ENCODE measurements at places on chromosomes 7 and 10.

DNA sequence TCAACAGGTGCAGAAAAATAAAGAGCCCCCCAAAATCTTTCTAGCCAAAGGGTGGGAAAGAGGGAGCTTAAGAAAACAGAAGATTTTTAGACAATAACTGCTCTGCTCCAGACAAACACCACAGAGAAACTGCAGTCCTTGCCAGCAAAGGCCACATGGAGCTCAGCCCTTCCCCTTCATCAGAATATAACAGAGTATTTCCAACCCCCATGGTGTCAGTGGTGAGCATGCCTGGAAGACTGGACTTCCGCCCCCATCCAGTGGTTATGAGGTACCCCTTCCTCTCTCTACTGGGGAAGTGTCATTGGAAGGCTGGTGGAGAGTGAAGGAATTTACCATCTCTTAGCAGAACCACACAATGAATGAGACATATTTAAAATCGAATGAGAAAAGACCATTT lies 1007.3 kb upstream of the CELF2 start:
- DNase-seq: no peak

DNA sequence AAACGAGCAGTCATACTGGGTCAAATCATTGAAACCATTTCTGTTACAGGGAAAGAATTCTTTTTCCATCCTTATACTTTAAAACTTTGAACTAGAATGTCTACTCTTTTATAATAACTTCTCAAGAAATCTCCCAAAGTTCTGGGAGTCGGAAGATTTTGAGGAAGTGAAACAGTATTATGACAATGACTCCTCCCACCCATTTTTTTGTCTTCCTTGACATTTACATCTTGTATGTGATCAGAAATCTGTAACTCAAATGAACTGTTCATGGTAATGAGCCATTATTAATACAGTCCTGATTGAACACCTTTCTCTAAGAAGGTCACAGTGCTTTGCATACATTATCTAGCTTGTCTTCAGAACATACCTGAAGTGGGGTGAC lies 227.4 kb downstream of the CELF2 start:
- no peak for DNase-seq

- DNase-seq: no peak
These were observed 830 bp upstream of the BMI1 start for GRCh38 chr10:22319980-22320558.

DNA sequence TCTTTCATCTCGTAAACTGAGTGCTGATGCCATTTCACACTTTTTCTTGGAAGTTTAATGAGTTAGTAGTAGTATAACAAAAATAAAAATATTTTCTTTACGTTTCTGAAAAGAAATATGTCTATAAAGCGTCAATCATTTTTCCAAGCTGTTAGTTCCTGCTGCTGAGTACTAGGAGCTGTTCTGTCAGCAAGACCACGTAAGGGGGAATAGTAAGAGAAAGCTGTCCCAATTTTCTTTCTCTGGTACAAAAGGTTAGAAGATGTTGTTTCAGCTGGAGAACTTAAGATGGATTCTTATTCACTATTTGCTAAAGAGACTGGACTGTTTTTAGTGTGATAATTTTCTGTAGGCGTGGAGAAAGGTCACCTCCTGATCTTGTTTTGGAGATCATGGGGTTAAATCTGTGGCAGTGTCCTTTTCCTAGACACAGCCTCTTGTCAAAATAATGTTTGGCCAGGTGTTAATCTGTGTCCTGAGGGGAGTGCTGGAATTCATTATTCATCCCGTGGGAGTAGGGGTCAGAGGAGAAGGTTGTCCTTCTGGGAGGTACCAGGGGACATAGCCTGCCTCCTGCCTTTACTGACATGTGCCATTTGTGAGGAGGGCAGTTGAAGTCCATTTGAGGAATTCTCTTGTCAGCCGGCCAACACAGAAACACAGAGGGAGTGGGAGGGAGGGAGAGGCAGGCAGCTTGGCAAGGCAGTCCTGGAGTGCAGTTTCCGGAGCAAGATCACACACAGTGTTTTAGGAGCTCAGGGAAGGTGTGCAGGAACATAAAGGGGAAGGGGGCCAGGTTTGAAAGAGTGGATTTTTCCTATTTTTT lies 368.7 kb downstream of the AUTS2 start:
- no peak for DNase-seq

DNA sequence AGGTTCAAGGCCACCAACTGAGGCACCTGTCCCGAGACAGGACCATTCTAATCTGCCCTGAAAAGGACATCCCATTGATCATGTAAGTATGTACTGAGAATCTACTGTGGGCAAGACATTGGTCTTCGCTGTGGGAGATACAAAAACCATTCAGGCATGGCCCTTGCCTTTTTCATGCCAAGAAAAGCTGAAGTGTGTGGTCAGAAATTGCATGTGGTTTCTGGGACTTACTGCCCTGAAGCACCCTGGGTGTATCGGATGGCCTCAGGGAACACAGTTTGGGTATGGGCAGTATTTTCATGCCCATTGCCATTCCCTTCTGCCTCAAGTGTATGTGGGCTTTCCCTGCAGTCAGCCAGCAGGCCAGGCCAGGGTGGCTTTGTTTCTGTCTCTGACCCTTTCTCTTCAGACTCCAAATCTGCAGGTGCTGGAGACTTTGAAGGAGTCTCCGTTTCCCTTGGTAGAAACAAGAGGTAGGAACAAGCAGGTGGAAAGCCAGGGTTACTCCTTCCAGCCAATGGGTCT lies 285.7 kb downstream of the ZEB1 start:
- DNase-seq: no peak

GRCh38 chr7:107931740-107932515 lies 40.9 kb downstream of the DLD start:
- no peak for DNase-seq

- no peak for DNase-seq
These were observed 54.1 kb downstream of the NOD1 start for GRCh38 chr7:30424506-30424905.

DNA sequence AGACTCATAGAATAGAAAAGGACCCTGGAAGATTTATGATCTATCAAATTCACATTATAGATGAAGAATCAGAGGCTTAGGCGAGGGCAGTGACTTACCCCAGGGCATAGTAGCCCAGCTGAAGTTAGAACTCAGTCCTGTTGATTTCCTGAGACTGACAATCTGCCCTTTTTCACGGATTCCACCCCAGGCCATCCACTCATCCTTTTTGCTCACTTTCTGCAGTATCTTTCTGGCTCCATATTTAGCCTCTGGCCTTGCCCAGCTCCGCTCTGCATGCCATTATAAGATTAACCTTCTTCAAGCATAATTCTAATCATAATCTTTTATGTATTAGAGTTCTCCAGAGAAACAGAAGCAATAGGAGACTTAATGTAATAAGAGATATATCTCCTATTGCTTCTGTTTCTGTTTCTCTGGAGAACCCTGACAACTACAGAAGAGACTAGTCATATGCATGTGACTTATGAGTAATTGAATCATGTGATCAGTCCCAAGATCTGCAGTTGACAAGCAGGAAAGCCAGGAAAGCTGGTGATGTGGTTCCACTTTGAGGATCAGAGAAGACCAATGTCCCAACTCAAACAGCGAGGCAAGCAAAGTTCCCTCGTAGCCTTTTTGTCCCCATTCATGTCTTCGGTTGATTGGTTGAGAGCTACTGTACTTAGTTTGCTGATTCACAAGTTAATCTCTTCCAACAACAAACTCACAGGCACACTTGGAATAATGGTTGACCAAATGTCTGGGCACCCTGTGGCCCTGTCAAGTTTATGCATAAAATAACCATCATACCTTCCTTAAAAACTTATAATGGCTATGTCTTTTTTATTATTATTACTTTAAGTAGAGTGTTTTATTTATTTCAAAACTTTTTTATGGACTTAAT lies 412.1 kb downstream of the SUGCT start:
- no peak for DNase-seq

GRCh38 chr7:16730937-16731336 lies 22.6 kb upstream of the TSPAN13 start:
- DNase-seq: no peak

GRCh38 chr7:42947521-42947920 lies 15.3 kb downstream of the MRPL32 start:
- no peak for DNase-seq

DNA sequence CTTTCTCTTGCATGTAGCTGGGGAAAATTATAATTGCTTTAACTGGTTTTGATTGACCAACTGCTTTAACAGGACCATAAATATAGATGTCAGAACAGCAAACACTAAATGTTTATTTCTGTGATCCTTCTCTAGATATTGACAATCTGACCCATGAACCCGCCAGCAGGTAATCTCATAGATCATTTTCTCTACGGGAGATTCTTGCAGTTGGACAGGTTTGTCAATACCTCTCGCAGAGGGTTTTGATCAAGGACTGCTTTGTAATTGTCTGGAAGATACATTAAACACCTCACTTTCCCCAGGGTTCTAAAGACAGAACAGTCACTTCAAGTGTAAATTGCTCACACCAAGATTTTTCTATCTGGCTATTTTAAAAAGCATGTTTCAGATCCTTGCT lies 235.8 kb upstream of the RHOBTB1 start:
- no peak for DNase-seq

- DNase-seq: no peak
These were observed 176.2 kb downstream of the PTEN start for GRCh38 chr10:88039496-88040200.

DNA sequence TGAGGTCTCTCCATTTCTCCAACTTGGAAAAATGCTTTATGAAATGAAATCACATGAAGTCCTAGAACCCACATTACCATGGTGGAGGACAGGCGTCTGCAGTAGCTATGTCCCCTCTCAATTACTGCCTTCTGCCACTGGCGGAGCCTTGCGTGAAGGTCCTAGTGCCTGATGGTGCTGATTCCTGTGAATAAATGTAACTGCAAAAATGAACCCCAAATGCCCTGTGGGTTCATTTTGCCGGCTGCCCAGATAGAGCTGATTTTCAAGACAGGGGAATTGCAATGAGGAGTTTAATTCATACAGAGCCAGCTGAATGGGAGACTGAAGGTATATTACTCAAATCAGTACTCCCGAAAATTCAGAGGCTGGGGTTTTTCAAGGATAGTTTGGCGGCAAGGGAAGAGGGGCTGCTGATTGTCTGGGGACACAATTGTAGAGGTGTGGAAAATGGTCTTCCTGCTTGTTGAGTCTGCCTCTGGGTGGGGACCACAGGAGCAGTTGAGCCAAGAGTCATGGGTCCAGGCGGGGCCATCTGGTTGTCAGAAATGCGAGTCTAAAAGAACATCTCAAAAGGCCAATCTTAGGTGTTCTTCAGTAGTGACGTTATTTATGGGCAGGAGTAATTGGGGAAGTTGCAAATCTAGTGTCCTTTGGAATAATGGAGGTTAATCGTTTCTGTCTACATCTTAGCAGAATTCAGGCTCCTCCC lies 13.5 kb downstream of the PRF1 start:
- DNase-seq: no peak

GRCh38 chr7:94655126-94655847 lies 646 bp downstream of the SGCE start:
- DNase-seq: no peak

- DNase-seq: peak; percentile 47
These were observed 31.1 kb upstream of the TOMM7 start for GRCh38 chr7:22853674-22854157.

DNA sequence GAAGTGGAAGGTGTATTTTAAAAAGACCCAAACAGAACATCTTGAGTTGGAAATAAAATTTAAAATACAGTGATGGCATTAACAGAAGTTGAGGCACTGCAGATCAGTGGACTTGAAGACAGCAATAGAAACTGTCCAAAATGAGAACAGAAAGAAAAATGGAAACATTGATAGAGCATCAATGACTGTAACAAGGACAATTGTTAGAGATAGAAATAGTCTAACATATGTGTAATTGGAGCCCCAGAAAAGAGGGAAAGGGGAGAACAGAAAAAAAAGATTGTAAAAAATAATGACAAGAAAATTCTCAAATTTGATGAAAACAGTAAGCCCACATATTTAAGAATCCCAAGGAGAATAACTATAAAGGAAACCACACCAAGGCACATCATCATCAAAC lies 29.4 kb downstream of the VKORC1L1 start:
- no peak for DNase-seq

GRCh38 chr7:50779427-50779826 lies 3.3 kb downstream of the GRB10 start:
- no peak for DNase-seq

GRCh38 chr7:77327932-77328628 lies 88.1 kb downstream of the GSAP start:
- DNase-seq: peak; percentile 25

DNA sequence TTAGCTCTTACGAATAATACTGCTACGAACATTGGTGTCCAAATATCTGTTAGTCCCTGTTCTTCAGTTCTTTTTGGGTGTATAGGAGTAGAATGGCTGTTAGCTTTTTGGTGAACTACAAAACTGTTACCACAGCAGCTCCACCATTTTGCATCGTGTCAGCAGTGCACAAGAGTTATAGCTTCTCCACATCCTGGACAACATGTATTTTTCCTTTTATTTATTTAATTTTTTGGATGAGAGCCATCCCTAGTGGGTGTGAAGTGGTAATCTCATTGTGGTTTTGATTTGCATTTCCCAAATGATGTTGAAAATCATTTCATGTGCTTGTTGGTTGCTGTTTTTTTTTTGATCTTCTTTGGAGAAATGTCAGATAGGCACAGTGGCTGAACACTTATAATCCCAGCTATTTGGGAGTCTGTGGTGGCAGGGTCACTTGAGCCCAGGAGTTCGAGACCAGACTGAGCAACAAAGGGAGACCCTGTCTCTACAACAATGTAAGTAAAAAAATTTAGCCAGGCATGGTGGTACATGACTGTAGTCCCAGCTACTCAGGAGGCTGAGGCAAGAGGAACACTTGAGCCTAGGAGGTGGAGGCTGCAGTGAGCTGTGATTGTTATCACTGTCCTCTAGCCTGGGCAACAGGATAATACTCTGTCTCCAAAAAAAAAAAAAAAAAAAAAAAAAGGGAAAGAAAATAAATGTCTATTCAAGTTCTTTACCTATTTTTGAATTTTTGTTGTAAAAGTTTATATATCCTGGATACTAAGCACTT lies 31.7 kb downstream of the TRIM24 start:
- no peak for DNase-seq

GRCh38 chr7:47008461-47008860 lies 573.5 kb downstream of the TNS3 start:
- no peak for DNase-seq

GRCh38 chr10:90125456-90126255 lies 424.3 kb downstream of the KIF20B start:
- no peak for DNase-seq

GRCh38 chr7:138352570-138353461 lies 107.2 kb upstream of the TRIM24 start:
- DNase-seq: no peak

- no peak for DNase-seq
These were observed 752.0 kb downstream of the GRID1 start for GRCh38 chr10:85614566-85614965.

DNA sequence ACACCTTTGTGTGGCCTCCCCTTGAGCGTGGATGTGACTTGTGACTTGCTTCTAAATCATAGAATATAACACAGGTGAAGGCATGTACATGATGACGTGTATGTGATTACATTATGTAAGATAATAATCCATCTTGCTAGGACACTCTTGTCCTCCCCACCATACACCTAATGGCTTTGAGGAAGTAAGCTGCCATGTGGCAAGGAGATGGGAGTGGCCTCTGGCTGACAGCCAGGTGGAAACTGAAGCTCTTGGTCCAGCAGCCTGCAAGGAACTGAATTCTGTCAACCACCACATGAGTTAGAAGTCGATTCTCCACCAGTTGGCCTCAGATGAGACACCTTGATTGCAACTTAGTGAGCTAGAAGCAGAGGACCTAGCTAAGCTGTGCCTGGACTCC lies 67.4 kb upstream of the ELN start:
- no peak for DNase-seq

GRCh38 chr7:52962402-52963076 lies 72.9 kb upstream of the POM121L12 start:
- DNase-seq: no peak

Data from stimulated activated naive CD4-positive, alpha-beta T cell (primary cell).